CD4-positive, alpha-beta T cell (primary cell): ENCODE measurements at places on chromosomes 12 and 14.
A peak's percentile ranks its signal among the peaks of the same experiment; 100 is the strongest.

DNA sequence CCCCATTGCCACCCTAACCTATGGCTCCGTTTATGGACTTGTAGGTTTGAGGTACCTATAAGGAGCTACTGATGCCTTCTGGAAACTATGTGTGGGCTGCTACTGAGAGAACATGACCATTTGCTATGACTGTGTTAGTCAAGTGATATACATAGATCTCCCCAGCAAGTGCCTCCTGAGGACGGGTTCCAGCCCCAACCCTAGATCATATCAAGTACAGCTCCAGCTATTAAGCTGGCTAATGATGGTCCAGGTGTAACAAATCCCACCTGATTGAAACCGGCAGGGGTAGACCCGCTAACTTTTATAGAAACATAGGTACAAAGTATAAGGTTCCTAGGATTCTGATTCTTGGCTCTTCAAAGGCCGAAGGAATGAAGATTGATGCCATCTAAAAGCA, 23.7 kb downstream of the NINJ2 start:
- no peak for DNase-seq

- no peak for DNase-seq
Observed at GRCh38 chr14:69005432-69006148, 26.5 kb upstream of the ACTN1 start.

DNA sequence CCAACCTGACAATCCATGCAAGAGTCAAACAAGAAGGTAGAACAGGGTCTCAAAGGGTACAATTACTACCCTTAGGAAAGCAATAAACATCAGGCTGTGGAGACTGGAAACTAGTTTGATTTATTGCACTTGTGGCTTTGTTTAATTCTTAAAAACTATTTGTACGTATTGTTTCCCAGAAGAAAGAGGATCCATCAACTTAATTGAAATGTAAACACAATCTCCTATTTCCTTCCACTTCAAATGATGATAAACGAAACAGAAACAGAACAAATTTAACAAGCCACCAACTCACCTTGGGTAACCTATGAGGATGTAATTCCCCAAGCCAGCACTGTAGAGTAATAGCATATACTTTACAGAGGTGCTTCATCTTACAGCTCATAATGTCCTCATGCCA, 8.0 kb downstream of the STXBP6 start:
- DNase-seq: no peak

GRCh38 chr12:66934302-66935062, 255.6 kb upstream of the GRIP1 start:
- no peak for DNase-seq

DNA sequence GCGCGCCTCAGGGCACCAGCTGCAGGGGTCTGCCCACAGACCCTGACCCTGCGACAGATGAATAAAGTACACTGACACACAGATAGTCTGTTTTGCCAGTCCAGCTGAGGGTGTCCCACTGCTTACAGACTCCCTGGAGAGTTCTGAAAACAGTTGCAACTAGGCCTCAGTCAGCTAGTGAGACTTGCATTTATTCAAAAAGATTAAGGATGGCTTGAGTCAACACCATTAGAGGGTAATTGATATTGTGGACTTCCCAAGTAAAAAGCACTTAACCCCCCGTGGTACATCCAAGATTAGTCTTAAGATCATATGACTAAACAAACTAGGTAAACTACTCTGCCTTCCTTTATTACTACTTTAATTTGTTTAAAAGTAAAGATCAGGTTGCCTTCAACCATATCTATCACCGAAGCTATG, 11.1 kb upstream of the PSEN1 start:
- no peak for DNase-seq

DNA sequence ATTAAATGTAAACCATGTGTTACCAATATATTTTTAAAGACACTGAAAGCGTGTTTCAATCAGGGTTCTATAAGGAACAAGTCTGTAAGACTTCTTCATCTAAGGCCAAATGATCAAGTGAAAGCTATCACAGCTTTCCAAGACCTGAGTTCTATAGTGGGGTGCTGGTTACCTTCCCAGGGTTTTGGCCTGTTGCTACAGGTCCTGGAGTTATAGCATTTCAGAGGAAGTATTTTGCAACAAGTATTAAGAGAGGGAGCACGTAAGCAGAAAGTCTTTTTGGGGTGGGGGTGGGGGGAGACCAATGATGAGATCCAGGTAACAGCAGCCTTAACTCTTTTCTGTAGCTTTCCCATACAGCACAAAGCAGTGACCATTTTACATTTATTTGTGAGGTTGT, 43.8 kb downstream of the FOXN3 start:
- DNase-seq: no peak

DNA sequence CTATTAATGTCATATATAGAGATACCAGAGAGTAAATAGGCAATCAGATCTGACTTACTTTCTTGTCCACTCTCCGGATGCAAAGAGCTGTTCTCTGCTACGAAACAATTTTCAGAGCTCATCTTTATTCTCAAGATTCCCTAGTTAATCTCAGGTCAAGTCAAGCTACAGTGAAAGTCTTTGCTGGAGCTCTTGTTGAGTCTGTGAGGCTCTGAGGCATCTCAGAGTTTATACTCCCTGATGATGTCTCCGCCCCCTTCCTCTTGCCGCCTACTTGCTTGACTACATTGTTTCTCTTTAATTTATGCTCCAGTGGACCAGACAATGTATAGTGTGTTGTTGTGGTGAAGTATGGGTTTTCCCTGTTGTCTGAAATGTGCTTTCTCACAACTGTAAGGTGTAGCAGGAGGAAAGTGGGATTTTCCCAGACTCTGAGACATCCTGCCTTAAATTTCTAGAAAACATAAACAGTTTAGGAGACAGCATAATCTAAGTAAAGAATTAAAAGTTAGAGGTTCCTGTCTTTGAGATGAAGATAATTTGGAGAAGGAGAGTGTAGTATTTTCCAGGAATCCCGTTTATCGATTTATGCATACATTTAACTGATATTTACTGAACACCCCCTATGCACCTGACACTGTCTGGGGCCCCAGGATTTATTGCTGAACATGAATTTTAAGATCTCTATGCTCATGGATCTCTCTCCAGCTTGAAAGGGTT, at the start of gene CD69:
Gene CD69, minus strand, starts transcription at position 203 of the 720 bp plus-strand sequence. Its CDS starts 81 bp downstream, at position 122.
- DNase-seq: peak; percentile 64

DNA sequence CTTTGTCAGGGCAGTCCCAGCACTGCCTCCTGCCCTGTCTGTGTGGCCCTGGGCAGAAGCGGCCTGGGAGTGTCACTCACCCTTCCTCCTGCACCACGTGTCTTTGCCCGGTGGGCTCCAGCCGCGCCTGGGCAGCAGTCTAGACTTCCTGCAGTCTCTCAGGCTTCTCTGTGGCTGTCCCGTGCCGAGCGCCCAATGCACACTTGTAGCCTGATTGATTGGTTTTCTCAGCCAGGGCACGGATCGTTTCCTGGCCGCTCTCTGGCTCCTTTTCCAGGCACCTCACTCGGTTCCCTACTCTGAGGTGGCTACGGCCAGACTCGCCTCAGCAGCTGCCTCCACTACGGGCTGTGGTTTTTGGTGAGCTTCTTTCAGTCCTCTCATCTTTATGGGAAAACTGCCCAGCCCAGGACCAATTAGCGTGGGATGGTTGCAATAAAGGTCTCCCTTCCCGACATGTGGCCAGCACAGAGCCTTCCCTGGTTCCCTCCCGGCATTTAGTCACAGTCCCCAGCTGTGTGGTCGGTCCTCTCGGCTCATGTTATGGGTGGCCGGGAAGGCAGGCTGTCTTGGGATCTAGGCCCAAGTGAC, 133.1 kb downstream of the CACNA1C start:
- no peak for DNase-seq

- no peak for DNase-seq
Observed at GRCh38 chr14:68336165-68336564, 456.7 kb downstream of the ZFP36L1 start.

- DNase-seq: no peak
Observed at GRCh38 chr12:94418517-94418916, 41.1 kb downstream of the CEP83 start.

- no peak for DNase-seq
Observed at GRCh38 chr12:124529565-124530276, 37.7 kb downstream of the NCOR2 start.

DNA sequence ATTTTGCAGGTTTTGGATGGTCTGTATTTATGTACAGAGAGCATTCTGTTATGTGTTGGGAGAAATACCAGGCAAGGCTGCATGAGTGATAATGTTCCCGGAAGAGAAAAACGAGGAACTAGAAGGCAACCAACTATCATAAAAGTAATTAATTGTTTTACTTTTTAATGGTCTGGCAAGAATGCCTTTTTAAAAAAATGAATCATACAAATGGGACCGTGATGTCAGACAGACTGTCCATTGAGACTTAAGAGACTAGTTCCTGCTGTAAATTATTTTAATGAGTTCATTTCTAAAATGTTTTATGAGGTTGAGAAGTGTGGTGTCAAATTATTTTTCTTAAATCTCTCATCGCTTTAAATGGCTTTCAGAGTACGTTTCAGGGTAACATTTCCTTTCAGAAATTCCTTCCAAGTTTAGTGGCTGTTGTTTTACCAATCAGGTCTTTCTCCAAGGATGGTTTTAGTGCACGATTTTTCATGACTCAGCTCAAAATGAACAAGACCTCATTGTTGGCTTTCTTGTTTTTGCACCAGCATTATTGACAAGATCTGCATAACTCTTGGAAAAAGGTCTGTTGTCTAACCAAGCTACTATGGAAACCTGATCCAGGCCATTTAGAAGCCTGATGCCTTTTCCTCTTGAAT, 86.1 kb upstream of the ARHGAP5 start:
- DNase-seq: no peak

DNA sequence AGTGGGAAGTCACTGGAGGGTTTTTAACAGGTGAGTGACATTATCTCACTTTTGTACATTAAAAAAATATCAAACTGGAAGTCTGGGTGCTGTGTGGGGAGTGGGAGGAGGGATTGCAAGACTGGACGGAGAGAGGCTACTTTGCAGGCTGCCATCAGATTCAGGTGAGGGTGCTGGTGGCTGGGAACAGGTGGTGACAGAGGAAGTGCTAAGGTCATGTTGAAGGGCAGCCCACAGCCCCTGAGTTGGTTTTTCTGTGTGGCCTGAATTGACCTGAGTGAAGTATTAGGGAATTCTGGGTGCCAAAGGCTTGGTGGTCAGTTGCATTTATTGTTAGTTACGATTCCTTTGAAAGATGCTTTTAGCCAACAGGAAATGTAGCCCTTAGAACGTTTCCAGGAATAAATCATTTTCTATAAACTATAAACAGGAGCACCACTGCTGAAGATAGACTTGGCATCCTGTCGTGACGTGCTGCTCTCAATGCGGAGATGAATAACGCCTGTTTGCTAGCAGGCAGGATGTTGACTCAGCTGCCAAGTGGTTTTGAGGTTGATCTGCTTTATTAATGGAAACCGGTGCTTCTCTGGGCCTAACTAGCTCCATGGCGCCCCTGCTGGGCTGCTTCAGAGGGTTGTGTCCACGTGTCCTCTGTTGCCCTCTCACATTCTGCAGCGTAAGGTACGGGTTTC, 707.5 kb upstream of the TMEM132C start:
- peak; percentile 5 for DNase-seq

- no peak for DNase-seq
Observed at GRCh38 chr14:87952307-87953094, 40.5 kb downstream of the GALC start.

DNA sequence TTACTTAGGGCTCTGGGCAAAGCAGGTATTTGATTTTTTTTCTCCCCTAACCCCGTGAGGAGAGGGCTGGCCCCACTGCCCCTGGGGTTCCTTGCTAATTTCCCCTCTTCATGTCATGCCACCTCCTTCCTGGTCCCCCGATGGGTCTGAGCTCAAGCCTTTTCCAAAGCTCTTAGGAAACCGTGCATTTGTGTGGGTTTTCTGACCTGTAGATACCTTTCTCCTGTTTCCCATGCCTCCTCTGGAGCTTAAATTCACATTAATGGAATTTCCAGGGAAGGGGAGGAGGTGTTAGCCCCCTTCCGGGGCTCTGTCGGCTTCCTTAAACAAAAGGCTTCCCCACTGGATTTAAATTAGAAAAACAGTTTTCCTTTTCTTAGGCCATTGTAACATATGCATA, 12.6 kb downstream of the SFSWAP start:
- no peak for DNase-seq

- DNase-seq: no peak
Observed at GRCh38 chr14:30651937-30652336, 29.8 kb downstream of the SCFD1 start.

DNA sequence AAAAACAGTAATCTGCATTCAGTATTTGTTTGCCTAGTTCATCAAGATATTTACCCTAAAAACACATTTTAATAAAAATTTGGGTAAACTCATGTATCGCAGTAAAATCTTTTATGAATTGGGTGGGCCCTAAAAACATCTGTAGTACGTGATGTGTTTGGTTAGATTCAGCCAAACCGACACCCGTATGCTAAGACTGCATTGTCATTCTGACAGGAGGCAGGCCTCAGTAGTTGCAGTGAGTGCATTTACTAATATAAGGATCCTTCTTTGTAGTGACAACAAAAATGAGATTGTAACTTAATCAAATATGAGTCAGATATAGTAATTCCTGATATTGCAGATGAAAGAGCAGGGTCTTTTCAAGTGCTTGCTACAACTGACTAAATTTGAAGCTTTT, 191.8 kb downstream of the SLC16A7 start:
- no peak for DNase-seq

- no peak for DNase-seq
Observed at GRCh38 chr12:116620124-116620491, 60.9 kb downstream of the MAP1LC3B2 start.

- DNase-seq: no peak
Observed at GRCh38 chr12:21806255-21806654, 31.7 kb upstream of the KCNJ8 start.

- DNase-seq: no peak
Observed at GRCh38 chr12:75172611-75173010, 37.0 kb downstream of the KCNC2 start.

DNA sequence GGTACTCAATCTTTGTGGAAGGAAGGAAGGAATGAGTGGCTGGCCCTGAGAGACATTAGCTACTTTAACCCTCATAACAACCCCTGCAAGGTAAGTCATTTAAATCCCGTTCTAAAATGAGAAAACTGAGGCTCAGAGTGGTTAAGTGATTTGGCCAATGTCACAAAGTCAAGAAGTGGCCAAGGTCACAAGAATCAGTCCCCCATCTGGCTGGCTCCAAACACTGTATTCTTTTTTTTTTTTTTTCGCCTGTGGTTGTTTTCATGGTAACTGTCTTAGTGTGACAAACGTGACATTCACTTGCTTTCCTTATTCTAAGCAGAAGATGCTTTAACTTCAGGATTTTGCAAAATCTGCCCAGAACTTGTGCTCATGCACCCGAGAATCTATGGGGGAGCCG, 2.8 kb downstream of the TTC7B start:
- DNase-seq: no peak

GRCh38 chr12:105281694-105282049, 45.7 kb upstream of the APPL2 start:
- DNase-seq: no peak

DNA sequence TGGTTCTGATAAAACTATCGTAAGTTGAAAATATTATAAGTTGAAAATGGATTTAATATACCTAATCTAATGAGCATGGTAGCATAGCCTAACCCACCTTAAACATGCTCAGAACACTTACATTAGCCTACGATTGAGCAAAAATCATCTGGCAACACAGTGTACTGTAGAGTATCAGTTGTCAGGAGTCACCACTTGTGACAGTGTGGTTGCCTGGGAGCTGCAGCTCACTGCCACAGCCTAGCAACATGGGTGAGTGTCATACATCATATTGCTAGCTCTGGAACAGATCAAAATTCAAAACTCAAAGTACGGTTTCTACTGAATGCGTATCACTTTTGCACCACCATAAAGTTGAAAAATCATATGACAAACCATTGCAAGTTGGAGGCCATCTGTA, 203.5 kb downstream of the ATXN7L3B start:
- no peak for DNase-seq
